ENCODE measurements at places on chromosomes 1 and 21.

- no peak for DNase-seq
Observed at GRCh38 chr1:54464031-54464476, 57.9 kb upstream of the SSBP3 start.

GRCh38 chr1:66143651-66144050 lies 351.0 kb downstream of the PDE4B start:
- DNase-seq, result no peak

DNA sequence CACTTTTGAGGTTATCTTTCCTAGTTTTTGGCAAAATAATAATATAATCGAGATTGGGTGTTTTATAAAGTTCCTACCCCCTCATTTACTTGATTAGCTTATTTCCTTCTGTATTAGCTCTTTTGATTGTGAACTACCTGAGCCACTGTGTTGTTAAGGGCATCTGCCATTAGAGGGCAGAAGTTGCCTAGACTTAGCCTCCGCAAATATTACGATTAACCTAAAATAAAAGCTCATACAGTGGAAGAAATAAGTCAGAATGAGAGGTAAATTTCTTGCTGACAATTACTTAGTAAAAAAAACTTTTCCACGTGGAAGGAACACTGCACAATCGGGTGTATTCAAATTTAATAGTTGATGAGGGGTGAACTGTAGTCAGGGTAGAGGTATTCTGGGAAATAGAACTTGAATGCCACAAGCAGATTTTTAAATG lies 2.3 kb downstream of the H3-3A start:
- peak; percentile 24 for DNase-seq

- DNase-seq, result no peak
Observed at GRCh38 chr1:97571760-97572159, 349.1 kb downstream of the DPYD start.

DNA sequence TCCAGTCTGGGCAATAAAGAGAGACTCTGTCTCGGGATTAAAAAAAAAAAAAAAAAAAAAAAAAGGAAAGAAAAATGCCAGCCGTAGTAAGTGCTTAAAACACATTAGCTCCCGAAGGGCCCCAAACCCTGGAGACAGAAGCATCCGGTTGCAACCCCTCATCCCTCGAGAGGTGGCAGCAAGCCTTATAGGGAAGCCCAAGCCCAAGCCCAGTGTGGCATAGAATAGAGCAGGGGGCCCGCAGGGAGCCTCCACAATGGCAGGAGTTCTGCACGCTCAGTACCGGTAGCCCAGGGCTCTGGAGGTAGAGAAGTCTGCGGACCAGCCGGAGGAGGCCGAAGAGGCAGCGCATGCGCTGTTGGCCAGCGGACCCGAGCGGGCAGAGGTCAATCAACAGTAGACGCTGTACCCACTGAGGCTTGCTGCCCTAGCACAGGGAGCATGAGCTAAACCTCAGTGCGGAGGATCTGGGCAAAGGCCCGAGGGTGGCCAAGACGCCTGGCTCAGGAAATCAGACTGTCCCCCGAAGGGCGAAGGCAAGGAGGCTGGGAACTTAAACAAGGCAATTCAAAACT lies 34.1 kb upstream of the C1orf198 start:
- DNase-seq, result no peak

DNA sequence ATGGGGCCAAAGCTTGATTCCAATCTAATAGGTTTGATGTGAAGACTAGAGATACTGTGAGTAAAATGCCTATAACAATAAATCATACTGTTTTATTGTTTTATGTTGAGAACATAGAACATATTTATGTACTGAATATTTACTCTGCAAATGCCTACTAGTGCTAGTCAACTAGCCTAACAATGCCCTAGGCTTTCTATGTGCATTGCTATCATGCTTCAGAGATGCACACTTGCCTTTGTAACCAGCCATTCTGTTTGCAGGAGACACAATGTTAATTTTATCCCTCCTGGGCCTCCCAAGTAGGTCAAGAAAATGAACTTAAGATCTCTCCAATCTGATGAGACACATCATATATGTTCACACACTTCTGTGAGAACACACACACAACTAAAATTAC lies 530.8 kb upstream of the BEND5 start:
- DNase-seq, result no peak

GRCh38 chr1:86774305-86775295 lies 70.2 kb downstream of the SH3GLB1 start:
- peak; percentile 74 for DNase-seq

DNA sequence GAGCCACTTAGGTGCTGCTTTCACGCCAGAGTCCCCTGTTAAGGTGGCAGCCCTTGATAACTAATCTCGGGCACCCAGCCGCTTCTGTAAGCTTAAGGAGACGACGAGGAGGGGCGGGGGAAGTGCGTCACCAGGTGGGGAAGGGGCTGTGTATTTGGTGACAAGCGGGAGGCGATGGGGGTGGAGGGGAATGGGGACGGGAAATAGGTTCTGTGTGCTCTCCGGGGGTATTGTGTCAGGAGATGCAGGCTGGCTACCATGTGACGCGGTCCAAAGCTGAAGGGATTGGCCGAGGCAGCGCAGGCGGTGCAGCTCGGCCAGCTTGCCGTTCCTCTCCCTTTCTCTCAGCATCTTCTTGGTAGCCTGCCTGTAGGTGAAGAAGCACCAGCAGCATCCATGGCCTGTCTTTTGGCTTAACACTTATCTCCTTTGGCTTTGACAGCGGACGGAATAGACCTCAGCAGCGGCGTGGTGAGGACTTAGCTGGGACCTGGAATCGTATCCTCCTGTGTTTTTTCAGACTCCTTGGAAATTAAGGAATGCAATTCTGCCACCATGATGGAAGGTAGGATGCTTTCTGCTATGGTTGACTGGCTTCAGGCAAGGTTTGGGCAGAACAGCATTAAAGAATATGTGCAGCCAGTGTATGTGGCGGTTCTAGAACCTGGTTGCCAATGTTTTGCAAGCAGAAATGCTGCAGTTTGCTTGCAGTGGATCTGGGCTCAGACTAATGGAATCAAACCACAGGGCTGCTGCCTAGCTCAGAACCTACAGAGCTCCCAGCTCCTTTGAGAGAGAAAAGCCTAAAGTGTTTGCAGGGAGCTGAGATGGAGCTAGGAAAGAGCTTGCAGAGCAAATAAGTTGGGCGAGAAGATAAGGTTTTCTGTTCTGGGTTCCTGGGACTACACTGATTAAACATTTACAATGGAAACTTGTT lies at the start of gene SGIP1:
Gene SGIP1 (plus strand): TSS at position 350 of the 937 bp plus-strand sequence. CDS start 206 bp downstream, at position 556.
- peak; percentile 90 for DNase-seq

- DNase-seq, result no peak
Observed at GRCh38 chr1:18530587-18531502, 50.1 kb downstream of the KLHDC7A start.

DNA sequence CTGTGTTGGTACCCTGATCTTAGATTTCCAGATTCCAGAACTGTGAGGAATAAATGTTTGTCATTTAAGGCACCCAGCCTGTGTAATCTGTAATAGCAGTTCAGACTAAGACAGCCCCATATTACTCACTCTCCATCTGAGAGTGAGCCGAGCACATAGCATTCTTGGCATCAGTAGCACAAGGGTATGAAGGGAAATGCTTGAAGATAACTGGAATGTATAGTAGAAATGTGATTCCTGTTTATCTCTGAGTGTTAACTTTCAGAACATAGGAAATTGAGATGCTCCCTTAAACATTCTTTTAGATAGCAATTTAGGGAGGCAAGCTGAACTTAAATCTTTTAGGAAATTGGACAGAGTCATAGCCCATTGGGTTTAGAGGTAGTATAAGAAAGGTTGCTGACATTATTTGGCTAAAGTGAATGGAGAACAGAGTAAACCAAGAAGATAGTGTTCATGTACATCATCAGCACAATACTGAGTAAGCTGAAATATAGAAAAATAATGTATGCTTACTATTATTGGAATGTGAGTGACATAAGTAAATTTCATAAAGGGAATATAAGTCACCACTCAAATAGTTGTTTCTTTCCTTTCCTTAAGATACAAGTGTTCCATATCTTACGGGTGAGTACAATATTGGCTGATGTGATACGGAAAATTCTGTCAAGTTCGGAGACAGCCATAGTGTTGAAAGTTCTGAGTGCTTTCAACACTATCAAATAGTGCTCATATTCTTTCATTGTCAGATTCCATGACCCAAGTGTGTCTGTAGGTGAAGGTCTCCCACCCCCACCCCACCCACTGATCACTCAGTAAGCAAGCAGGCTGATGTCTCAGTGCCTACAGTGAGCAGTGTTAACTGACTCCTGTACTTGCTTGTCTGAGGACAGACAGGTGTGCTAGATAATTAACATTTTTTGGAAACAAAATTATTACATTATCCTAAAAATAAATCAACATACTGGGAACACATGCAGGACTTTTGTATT lies 73.7 kb downstream of the LRRC8D start:
- DNase-seq, result no peak

DNA sequence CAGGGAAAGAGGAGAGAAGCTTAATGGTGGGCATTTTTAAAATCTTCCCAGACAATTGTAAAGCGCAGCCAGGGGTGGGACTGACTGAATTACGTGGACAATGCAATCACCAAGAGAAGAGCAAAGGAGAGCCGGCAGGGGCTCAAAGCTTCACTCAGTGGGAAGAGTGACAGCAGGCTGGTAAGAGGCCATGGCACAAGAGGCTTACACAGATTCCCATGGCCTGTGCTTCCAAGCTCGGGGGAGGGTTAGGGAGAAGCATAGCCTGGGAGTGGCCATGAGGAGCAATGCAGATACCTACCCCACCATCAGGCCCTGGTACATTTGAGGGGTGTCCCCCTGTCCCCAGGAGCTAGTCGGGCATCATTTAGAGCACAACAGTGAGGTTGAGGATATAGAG lies 27.1 kb upstream of the SEC16B start:
- no peak for DNase-seq

DNA sequence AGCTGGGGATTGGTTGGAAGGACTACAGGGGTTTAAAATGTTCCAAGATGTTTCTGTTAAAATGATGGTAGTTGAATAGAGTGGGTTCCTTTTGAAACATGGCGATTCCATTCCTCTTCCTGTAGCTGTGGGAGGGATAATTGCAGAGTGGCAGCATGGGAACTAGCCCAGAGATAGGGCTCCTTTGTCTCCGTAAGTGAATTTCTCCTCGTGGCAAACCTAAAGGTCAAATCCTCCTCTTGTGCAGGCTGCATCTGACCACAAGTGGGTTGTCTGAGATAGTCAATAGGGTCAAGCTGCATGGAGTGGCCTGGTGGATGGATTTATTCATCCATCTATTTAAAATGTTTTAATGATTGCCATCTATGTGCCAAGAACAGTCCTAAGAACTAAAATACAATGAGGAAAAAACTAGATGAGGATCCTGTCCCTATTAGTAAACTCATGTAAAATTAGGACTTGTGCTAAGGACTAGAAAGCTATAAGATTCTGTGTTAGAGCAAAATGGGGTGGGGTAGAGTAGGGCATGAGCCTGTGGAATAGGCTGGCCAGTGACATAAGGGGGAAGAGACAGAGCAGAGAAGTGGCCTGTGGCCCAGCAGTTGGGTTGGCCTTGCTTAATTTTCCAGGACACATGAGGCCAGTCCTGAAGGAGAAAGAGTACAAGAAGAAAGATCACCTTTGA lies 89.1 kb upstream of the IVNS1ABP start:
- DNase-seq, result no peak

DNA sequence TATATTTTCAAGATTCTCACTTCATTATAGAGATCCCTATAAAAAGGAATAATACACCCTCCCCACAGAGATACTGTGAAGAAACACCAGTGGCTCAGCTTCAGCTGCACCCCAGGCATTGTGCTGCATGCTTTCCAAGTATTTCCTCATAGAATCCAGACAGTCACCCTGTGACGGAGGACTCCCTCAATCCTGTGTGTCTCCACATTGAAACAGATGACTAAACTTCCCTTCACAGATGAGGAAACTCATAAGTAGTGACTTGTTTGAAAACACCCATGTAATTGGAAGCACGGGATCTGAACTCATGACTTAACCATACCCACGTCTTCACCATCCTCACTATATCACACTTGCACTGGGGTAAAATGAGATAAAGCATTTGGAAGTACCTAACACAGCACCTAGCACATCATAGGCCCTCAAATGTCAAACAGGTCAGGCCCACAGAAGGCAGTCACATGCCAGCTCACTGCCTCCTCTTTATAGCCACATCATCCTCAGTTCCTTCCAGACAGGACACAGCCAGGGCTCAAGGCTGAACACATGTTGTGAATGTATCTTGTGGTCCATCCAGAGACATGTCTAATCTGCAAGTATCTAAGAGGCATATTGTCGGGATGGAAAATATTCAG lies 55.2 kb downstream of the GPR161 start:
- no peak for DNase-seq

DNA sequence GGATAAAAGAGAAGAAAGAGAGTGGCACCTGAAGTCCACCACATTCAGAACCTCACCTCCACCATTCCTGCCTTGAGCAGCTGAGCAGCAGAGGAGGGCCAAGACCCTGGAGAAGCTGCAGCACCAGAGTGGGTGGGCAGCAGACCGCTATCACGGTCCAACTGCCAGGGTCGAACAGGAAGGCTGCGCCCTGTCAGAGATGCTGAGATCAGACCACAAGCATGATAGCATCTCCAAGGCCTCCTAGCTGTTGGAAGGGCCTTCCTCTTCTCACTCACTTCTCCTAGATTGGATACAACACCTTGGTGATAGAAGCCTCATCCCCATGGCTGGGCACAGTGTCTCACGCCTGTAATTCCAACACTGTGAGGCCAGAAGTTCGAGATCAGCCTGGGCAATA lies 12.1 kb upstream of the SLC45A3 start:
- no peak for DNase-seq

- no peak for DNase-seq
Observed at GRCh38 chr1:156893048-156893953, at the start of gene PEAR1. TSS of gene PEAR1 (plus strand) at chr1:156893718. CDS start at chr1:156903927, 10,209 bp downstream.

DNA sequence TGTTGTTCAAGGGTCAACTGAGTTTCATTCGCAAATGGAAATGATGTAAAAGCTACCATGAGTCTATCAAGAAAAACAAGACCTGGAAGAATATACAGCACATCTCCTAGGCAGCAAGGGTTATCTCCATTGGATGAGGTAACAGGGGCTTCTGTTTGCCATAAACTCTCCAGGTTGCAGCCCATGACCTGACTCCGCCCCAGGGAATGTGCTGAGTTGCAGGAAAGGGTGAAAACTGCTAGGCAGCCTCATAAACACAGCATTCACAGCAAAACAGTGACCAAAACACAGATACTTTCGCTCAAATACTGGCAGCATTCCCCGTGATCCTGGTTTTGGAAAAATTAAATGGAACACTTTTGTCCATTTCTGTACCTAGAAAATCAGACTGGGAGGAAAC lies 20.2 kb upstream of the ACTA1 start:
- no peak for DNase-seq

DNA sequence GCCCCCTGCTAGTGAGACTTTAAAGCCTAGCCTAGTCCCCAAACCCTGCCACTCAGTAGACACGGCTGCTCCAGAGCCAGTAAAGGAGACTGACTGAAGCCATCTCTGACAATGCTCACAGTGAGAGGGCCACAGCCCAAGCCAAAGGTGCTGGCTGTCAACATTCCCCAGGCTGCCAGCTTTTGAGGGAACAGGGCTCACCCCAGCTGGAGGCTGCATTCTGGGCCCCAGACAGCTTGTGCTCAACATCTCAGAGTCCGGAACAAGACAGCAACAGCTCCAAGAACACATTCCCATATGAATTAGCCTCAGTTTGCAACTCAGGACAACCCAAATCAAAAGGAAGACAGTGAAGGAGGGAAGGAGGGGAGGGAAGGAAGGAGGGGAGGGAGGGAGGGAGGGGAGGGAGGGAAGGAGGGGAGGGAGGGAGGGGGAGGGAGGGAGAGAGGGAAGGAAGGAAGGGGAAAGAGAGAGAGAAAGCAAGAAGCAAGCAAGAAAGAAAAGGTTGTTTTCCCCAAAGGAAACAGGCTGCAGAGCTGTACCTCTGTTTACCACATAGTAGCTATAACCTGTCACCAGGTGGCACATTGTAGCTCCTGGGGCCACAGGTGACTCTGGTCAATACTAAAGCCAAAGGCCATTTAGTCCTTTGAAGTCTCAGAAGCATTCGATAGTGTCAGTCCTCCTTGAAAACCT lies 5.4 kb downstream of the ARTN start:
- DNase-seq, result no peak

Data from NCI-H345 (cell line).